ELR (cell line): ENCODE measurements at places on chromosomes 5 and 9.

GRCh38 chr5:151137067-151137825 is 20.3 kb downstream of the ANXA6 start:
- no peak for DNase-seq

DNA sequence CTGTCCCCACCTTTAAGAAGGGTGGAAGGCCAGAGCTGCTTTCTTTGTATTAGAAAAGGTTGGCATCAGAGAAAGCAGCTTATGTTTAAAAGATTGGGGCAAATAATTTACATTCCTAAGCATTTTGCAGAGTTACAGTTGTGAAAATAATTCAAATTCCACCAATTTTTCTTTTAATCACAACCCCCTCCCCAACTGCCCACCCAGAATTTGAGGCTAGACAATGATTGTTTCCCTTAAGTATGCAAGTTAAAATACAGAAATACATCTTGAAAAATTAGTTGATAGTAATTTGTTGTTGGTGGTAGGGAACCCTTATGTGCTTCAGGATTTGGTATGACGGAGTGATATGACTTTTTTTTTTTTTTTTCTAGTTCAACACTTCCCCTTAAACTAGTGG is 133.0 kb downstream of the ZSWIM6 start:
- no peak for DNase-seq

- peak; percentile 85 for DNase-seq
Observed at GRCh38 chr9:72577212-72577753, 55.9 kb downstream of the TMC1 start.

DNA sequence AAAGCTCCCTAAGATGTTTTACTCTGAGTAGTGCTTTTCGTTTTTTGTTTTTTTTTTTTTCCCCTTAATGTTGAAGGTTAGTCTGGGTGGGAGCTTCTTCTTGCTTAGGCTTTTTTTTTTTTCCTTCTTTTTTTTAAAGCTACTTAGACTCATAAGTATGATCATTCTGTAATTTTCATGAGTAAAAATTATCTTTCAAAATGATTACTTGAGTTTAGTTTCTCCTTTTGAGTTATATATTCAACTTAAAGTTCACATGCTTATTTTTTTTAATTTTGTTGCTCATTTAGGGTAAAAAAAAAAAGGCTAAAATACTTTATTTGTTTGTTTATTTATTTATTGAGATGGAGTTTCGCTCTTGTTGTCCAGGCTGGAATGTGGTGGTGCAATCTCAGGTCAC is 2.9 kb downstream of the RBM27 start:
- no peak for DNase-seq
